ENCODE measurements at places on chromosomes 3 and 15.

GRCh38 chr3:60333710-60334109 is 917.5 kb downstream of the FHIT start:
- no peak for DNase-seq

GRCh38 chr3:54901906-54902685 is 25.8 kb downstream of the LRTM1 start:
- DNase-seq: peak; percentile 38

GRCh38 chr3:197810901-197811300 is 19.8 kb downstream of the LRCH3 start:
- DNase-seq: no peak

- DNase-seq: no peak
These were observed 122.6 kb downstream of the FBN1 start for GRCh38 chr15:48522911-48523310.

DNA sequence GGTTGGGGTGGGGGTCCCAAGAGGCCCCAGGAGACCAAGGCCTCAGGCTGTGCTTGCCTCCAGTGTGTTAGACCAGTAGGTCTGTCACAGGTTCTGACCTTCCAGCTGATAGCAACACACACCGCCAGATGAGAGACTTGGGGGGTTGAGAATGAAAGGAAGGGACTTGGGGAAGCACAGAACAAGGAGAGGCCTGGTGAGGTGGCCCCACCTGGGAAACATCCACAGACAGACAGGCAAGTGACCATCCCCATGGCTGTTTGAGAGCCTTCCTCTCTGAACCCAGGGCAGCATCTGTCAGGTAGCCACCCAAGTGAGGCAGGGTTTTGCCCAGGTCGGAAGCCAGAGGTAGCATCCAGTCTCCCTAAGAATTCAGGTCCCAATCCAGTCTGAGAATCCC is 35.0 kb upstream of the VPS8 start:
- DNase-seq: no peak

Measured in right hindlimb (tissue), 1 donor.